ENCODE measurements at places on chromosomes 1 and 21.
A peak's percentile ranks its signal among the peaks of the same experiment; 100 is the strongest.

DNA sequence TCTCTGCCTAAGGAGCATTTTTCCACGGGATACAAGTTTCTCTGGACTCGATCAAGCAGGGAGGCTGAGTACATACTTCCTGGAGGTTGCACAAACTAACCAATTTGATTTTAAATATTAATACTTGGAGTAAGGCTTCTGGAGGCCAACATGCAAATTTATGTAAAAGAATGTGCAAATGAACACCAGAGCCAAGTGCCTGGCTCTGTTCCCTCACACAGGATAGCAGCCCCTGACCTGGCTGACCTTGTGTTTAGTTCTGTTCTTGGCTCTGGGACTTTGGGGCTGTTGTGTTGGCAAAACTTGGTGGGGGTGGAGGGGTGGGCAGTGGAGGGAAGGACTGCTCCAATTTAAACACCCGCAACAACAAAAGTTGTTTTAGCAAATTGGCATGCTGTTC is 34.2 kb downstream of the CNIH3 start:
- DNase-seq: no peak

DNA sequence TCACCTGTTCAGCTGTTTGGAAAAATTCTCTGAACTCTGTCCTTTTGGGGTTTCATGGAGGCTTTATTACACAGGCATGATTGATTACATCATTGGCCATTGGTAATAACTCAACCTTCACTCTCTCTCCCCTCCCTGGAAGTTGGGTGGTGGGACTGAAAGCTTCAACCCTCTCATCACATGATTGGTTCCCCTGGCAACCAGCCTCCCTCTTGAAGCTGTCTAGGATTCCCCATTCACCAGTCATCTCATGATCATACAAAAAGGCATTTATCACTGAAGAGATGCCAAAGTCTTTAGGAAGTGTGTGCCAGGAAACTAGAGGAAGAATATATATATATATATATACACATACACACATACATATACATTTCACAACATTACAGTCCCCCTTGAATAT is 228.5 kb downstream of the ZNF326 start:
- no peak for DNase-seq

GRCh38 chr21:15441060-15441493 is 288.7 kb upstream of the USP25 start:
- no peak for DNase-seq

GRCh38 chr1:11158720-11159321 is 30.3 kb upstream of the ANGPTL7 start:
- DNase-seq: no peak

DNA sequence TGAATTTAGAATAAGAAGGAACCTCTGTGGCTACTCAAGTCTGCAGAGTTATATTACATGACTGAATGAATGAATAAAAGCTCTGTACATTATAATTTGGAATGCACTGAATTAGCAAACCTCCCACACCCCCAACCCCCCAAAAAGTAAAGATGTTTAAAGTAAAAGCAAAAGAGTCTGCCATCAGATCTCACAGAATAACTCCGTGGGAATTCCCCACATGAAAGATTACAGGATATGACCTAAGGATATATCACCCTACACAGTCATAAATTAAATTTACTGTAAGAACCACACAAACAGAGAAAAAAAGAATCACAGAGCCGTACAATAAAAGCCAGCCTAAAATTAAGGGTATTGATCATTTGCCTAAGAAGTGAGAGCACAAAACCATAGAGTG is 587.3 kb downstream of the PTPRC start:
- no peak for DNase-seq

DNA sequence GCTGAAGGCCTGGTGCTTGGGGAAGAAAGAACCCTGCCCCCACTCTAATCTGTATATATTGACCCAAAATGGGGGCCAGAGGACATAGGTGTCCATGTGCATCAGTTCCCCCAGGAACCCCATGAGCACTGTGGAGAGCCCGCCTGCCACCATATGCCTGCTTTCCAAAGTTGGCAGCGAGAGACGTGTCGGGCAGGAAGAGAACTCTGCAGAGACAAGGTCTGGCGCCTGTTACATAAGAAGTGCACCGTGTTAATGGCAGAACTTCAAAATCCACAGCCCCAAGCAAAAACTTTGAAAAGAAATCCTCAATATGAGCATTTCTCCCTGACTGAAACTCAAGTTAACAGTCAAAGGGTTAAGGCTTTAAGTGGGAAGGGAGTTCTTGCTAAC is 8.0 kb downstream of the CTNNBIP1 start:
- no peak for DNase-seq

GRCh38 chr21:34811368-34811767 is 142.6 kb downstream of the CLIC6 start:
- no peak for DNase-seq

- no peak for DNase-seq
Measured at GRCh38 chr1:111193712-111194480, 6.5 kb downstream of the DENND2D start.

GRCh38 chr1:18328803-18329202 is 151.9 kb upstream of the KLHDC7A start:
- no peak for DNase-seq

DNA sequence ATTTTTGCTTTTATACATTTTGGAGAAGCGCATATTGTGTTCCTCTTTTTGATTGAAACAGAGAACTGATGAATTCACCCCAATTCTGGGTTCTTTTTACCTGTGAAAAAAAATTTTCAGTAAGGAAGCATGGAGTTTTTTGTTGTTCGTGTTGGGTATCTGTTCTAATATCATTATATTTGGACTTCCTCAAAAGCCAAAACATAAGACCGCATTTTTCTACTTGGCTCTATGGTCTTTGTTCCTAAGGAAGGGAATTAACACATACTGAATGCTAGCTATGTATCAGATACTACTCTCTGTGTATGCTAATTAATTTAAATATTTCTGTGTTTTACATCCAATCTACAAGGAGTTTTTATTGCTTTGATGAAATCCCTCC is 12.9 kb downstream of the EPB41 start:
- DNase-seq: no peak

- DNase-seq: no peak
Measured at GRCh38 chr21:17585875-17586450, 26.7 kb downstream of the BTG3 start.

GRCh38 chr1:91552091-91552490 is 51.4 kb downstream of the CDC7 start:
- DNase-seq: no peak

- peak; percentile 95 for DNase-seq
Measured at GRCh38 chr1:66282891-66283621, 250.9 kb upstream of the SGIP1 start.

DNA sequence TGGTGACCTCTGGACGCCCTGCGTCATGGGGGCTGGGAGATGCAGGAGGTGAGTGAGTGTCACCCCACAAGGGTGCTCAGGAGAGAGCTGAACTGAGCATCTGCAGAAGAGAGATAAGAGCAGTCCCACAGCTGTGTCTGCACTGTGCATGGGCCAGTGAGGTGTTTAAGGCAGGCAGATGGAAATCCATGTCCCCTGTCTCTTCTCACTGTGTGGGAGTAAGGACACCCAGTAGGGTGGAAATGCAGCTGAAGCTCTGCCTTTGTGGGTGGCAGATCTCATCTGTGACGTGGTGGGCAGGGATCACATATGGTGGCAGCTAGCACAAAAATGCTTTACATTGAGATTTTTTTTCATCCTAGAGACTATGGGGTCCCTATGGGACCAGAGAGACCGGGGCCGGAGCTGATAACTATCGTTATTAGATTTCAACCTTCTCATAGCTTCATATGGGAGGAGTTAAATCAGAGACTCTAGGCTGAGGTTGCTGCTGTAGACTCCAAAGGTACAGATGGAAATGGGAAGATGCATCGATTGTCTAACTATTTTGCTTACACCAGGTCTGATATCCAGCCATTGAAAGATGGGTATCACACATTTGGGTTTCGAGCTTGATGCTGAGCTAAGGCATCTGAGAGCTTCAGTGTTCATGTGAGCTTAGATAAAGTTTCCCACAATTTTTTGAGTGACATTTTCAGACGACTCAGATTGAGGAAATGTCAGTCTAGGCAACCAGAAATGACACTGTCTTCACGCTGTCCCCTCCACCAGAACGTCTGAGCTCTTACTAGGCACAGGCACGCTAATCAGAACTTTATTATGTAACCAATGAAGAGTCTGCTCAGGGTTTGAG is 65.3 kb upstream of the PSEN2 start:
- no peak for DNase-seq

- no peak for DNase-seq
Measured at GRCh38 chr1:232627645-232628334, 2.1 kb downstream of the SIPA1L2 start.

GRCh38 chr1:188782220-188782841 is 1695.3 kb downstream of the BRINP3 start:
- peak; percentile 20 for DNase-seq

DNA sequence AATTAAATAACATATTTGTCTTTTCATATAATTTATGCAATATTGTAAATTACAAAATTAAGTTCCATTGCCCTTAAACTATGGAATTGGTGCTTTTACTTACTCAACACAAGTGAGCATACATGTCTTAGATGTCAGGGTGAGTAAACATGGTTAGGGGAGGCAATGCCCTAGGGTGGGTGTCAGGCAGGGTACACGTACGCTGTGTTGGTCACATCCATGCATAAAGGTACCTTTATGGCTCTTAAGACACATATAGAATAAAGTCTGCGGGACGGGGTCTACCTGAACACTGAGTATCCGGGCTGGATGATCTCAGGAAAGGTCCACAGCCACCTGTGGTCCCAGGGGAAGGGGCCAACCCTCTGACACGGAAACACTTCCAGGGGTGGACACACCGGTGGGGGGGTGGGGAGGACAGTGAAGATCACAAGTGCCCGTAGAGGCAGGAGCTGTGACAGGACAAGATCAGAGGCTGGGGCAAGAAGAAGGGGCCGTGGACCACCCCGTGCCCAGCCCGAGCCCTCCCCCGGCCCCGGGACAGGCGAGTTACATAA is 720 bp downstream of the LIN9 start:
- peak; percentile 24 for DNase-seq

GRCh38 chr1:171139890-171140289 is 45.2 kb upstream of the FMO2 start:
- no peak for DNase-seq

GRCh38 chr1:75953461-75953860 is 21.3 kb upstream of the ASB17 start:
- DNase-seq: no peak

DNA sequence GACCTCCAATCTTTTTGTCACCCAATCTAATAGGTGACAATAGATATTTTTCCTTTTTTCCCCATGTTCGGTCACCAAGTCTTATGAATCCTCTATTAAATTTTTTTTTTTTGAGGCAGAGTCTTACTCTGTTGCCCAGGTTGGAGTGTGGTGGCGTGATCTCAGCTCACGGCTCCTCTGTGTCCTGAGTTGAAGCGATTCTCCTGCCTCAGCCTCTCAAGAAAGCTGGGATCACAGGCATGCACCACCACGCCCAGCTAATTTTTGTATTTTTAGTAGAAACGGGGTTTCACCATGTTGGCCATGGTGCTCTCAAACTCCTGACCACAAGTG is 42.5 kb upstream of the MTF1 start:
- no peak for DNase-seq

GRCh38 chr1:241895013-241895412 is 47.0 kb downstream of the EXO1 start:
- DNase-seq: no peak

GRCh38 chr1:54668567-54668966 is 27.0 kb downstream of the MROH7 start:
- DNase-seq: no peak

DNA sequence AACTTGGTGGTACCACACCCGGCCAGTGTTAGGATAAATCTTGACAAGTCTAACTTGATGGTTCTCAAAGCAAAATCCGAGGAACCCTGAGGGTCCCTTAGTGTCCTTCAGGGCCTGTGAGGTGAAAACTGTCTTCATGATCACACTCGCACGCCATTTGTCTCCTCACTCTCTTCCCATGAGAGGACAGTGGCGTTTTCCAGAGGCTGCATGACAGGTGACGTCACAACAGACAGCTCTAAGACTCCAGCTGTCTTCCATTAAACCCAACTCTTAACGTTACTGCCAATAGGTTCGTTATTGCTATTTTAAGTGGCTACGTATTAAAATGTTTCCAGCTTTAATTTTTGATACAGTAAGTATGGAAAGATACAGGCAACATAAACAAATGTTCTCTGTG is 13.8 kb downstream of the CFAP74 start:
- DNase-seq: peak; percentile 88

DNA sequence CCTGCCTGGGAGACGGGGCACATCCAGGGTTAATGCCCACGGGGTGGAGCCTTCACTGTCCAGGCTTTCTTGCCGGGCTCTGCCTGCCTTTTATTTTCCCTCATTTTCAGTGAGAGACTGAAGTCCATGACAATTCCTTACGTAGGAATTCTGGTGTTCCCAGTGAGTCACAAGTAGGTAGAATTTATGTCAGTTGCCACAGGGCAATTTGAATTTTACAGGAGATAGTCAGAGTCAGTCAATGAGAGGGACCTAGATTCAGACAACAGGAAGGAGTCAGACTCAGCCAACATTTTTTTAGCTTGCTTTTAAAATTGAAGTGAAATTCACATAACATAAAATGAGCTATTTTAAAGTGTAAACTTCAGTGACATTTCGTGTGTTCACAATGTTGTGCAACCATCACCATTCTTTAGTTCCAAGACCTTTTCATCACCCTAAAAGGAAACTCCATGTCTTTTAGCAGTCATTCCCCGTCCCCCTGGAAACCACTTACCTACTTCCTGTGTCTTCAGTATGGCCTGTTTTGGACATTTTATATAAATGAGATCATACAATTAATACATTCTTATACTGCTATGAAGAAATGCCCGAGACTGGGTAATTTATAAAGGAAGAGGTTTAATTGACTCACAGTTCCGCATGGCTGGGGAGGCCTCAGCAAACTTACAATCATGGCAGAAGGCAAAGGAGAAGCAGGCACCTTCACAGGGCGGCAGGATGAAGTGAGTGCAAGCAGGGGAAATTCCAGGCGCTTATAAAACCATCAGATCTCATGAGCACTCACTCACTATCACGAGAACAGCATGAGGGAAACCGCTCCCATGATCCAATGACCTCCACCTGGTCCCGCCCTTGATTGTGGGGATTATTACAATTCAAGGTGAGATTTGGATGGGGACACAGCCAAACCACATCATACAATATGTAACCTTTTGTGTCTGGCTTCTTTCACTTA is 14.6 kb downstream of the AJAP1 start:
- no peak for DNase-seq

DNA sequence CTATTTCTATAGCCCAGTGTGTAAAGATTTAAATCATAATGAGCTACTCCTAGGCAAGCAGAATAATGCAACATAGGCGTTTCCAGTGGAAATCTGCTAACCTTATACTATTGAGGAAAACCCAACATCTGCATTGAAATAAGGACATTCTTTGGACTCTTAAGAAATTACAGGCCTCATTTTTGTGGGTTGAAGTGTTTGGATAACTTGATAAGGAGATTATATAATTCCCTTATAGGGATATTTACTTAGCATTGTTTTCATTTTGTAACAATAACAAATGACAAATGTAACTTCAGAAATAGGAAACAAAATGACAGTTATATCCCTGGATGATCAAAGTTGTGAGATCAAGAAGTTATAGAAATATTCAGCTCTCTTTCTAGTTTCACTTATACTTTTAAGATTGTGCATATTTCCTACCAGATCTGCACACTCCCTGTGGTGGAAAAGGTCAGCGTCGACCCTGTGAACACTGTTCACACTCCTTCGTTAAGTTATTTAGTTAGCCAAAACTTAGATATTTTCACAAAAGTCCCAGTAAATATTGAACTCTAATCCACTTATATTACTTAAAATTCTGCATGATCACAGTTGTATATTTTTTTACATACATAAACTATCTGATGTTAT is 284.4 kb upstream of the C1orf105 start:
- peak; percentile 41 for DNase-seq

Measured in lung (tissue), 17 donors.